Left colon (tissue), 2 donors: ENCODE measurements at places on chromosomes 3 and 15.

- no peak for DNase-seq
Measured at GRCh38 chr3:178078953-178079352, 457.3 kb upstream of the KCNMB2 start.

- no peak for DNase-seq
Measured at GRCh38 chr15:59157840-59158700, 48.6 kb upstream of the LDHAL6B start.

- no peak for DNase-seq
Measured at GRCh38 chr3:53850895-53851294, 4.5 kb downstream of the IL17RB start.

- DNase-seq: no peak
Measured at GRCh38 chr15:51401051-51401780, 59.8 kb downstream of the GLDN start.

DNA sequence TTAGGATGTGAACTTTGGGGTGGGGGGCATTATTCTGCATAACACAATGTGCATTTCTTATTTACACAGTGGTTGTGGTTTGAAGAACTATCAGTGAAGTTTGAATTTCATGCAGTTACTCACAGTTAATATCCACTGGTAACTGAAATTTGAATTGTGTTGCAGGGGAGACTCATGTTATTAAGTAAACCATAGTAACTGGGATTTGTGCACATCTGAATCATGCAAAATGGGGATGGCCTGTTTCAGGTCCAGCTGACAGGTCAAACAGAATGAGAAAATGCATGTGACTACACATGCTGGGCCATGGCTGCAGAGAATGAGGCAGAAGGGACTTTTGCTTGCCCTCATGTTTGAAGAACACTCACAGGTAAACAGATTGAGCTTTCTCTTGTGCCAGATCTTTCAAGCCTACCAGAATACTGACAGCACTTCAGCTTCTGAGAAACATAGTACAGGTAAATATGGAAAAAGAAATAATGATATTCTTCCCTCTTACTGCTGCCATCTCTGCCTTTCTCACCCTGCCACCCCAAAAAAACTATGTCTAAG is 115.0 kb downstream of the POLQ start:
- no peak for DNase-seq

DNA sequence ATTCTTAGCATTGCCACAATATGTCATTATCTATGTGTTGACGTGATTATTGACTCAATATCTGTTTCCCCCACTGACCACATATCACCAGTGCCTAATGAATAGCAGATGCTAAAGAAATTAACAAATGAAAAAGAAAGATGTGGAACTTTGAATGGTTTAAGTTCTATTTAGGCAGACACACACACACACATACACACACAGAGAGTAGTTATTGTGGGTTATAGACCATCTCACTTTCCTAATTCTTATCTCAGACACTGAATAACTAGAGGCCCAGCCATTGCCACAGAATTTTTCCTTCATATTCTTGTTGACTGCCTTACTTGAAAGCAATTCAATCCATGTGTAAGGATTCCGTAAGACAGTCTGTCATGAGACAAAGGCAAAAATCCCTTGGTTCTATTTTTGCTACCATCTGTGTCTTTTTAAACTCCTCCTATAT is 61.9 kb upstream of the PHLDB2 start:
- DNase-seq: no peak

- no peak for DNase-seq
Measured at GRCh38 chr15:27485265-27485664, 514.3 kb downstream of the GABRG3 start.

DNA sequence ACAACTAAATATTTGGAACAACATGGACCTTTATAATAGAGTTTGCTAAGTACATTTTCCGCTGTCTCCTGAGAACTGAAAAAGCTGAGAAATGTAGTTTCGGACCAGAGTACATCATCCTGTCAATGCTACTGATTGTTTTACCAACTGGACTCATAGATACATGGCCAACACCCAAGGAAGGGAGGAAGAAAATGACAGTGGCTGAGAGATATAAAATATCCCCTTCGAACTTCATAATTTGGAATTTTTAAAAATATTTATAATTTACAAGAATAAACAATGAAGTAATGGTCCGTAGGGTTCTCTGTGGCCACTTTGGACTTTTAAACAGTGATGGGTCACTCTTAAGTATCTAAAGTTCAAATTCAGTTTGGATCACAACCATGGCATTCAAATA is 1042.7 kb downstream of the MCTP2 start:
- no peak for DNase-seq

- no peak for DNase-seq
Measured at GRCh38 chr3:46910166-46910760, 32.7 kb downstream of the PTH1R start.

DNA sequence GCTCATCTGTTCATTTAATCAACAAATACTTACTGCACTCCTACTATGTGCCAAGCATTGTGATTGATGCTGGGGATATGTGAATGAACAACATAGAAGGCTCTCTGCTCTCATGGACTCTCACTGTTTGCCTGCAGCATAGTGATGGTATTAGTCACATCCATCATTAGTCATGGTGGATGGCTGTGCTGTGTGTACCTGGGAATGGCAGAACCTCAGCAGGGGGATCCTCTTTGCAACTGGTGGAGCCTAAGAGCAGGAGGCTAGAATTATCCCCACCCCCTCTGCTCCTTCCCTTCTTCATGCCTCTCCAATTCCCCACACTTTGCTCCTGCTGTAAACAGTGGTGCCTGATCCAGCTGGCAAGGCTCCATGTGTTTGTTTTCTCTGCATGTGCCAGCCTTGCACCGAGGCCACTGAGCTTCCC is 20.5 kb downstream of the BOC start:
- no peak for DNase-seq

DNA sequence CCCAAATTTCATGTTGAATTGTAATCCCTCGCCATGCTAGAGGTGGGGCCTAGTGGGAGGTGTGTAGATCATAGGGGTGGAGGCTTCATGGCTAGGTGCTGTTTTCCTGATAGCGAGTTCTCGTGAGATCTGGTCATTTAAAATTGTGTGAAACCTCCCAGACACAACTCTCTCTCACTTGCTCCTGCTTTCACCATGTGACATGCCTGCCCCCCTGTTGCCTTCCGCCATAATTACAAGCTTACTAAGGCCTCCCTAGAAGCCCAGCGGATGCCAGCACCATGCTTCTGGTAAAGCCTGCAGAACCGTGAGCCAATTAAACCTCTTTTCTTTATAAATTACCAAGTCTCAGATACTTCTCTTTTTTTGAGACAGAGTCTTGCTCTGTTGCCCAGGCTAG is 36.0 kb downstream of the CCDC54 start:
- DNase-seq: no peak
